ENCODE measurements at places on chromosomes 5 and 9.

GRCh38 chr9:125805586-125805985 is 58.4 kb downstream of the PBX3 start:
- DNase-seq = no peak

GRCh38 chr9:102631559-102631958 is 363.6 kb upstream of the CYLC2 start:
- DNase-seq = no peak

- no peak for DNase-seq
These were observed 269.6 kb upstream of the KLF4 start for GRCh38 chr9:107759009-107759822.

DNA sequence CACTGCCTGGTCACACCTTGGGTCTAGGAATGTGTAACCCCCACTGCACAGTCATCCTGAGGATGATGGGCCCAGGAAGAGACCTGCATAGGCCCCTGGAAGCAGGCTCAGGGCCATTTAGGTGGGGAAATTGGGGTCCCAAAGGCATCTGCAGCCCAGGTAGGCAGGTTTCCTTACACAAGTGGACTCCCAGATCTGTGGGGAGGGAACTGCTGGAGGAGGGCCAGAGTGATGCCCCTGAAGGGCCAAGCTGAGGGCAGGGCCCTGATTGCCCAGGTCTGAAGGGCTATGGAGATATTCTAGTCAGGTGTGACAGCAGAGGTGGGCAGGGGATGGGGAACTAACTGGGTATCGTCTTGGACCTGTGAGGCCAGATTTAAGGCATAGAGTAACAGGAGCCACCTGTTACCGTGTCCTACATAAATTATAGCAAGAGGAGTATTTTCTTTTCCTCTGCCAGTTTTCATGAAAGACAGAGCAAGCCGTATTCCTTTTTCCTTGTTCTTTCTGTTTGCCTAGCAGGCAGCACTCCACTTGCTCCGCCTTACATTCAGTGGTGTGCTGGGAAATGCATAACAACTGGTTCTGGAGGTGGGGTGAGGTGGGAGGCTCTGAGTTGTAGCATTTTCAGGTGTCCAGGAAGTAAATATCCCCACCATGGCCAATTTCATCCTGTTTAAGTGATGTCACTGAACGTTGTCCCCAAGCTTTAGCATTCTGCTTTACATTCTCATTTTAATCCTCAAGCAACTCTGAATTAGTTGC is 41.3 kb downstream of the PPARGC1B start:
- no peak for DNase-seq

DNA sequence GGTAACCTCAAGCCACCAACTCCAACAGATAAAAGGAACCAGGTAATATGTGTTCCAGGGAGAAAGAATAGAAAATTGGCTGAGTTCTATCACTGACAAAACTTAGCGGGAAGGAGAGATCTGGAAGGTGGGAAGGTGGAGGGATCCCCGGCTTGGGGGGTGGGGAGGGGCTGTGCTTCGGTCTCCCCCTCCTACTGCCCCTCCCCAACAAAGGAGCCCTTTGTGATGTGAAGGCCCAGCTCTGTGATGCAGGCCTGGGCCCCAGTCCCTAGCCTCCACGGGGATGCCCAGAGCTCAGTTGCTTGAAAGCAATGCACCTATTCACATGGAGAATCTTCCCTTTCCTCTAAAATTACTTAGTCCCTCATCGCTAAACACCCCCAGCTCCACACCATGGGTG is 4.4 kb upstream of the ZNF484 start:
- no peak for DNase-seq

GRCh38 chr5:106493910-106494309 is 1176.8 kb downstream of the EFNA5 start:
- DNase-seq = no peak
